ENCODE measurements at places on chromosomes 6 and 20.

DNA sequence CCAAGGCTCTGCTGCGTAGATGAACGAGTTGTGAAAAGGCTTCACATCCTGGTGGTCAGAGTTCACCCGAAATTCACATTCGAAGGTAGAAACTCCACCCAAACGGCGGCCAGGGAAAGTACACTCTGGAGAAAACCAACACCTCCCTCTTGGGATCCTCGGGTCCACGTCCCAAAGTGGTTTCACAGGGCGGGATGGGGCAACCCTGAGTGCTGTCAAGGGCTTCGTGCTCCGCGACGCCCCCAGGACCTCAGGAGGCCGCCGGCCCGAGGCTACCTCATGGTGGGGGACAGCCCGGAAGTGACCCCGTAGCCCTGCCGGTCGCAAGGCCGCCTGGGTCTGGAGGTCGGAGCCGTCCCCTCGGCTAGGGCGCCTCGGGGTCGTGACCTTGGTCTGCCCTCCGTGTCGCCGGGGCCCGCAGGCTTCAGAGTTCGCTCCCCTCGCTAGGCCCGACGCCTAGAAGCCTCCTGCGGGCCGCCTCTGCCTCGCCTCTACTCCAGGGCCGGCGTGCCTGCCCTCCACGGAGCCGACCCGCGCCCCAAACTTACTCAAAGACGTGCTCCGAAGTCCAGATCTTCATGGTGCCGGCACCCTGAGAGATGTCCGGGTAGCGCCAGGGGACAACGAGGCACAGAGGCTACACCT is at the start of gene PRELID3B:
Gene PRELID3B, minus strand, starts transcription at position 636 of the 645 bp plus-strand sequence. Its CDS starts 56 bp downstream, at position 580.
- DNase-seq: no peak

- no peak for DNase-seq
These were observed 141.8 kb upstream of the BMP5 start for GRCh38 chr6:56017198-56017597.

DNA sequence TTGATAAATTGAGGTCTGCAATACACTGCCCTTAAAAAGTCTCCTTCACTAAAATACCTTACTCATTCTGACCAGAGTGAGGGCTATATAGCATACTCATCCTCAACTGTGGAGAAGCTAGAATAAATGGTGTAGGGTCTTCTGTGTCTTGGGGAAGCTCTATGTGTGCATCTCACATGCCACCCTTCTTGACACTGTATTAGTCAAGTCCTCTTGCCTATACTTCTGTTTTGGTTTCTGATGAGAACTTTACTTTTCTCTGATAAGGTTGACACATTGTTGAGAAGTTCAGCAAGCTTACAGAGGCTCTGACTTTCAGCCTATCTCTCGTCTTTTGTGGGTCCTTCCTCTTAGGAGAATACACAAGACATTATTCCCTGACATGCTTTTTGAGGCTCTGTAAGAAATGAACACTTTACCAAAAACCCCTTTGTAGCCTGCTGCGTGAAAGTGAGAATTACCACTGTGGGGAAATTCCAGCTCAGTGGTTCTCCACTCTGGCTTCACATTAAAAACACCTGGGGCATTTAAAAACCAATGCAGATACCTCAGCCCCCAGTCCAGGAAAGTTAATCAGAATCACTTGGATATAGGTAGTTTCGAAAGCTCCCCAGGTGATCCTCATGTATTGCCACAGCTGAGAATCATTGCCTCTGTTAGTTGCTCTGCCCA is 372.1 kb upstream of the HS3ST5 start:
- DNase-seq: no peak

GRCh38 chr6:147434516-147434915 is 74.0 kb upstream of the SAMD5 start:
- no peak for DNase-seq

DNA sequence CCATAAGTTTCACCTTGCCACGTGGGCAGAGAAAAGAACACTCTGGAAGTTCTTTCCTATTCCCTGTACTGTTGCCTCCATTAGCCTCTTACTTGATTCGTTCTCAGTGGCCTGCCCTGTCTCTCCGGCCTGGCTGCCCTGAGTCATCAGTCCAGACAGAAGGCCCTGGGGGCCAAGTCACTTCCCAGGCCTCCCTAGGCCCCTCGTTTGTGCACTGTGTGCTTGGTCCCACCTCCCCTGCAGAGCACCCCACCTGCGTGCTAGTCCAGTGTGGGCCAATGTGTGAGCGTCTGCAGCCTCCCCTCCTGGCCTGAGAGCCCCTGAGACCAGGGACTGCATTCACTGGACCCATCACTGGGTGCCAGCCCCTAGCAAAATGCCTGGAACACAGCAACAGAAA is 191.2 kb upstream of the RREB1 start:
- DNase-seq: no peak

DNA sequence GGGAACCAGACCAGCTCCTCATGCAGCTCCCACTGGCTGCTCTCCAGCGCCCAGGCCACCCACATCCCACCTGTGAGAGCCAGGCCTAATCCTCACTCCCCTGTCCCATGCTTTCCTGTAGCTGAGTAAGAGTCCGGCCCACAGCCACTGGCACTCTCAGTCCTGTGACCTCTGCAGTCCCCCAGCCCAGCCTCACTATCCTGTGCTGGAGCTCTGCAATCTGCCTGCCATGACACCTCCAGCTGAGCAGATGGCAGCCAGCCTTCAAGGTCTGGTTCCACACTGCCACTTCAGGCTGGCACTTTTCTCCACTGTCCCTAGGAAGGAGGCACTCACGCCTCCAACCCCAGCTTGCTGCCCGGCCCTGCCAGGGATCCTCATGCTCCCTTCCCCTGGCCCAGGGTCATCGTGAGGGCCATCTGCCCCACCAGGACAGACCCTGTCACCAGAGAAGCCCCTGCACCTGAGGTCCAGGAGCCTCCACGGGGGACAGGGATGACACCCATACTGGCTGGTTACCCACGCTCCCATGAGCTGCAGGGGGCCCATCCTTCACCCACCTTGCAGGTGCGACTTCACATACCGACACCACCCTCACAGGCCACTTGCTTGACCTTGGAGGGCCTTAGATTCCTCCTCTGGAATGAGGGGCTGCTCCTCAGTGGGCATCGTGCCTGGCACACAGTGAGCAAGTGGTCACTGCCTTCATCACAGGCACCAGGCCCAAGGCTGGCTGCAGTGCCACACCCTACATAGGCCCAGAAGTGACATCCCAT is 100.1 kb downstream of the ASXL1 start:
- DNase-seq: no peak

Data from activated CD4-positive, CD25-positive, alpha-beta regulatory T cell treated with anti-CD3 and anti-CD28 coated beads, Interleukin-2, amount 50 U/mL, for 16 hours (primary cell).